ENCODE measurements at places on chromosomes 6 and 20.

DNA sequence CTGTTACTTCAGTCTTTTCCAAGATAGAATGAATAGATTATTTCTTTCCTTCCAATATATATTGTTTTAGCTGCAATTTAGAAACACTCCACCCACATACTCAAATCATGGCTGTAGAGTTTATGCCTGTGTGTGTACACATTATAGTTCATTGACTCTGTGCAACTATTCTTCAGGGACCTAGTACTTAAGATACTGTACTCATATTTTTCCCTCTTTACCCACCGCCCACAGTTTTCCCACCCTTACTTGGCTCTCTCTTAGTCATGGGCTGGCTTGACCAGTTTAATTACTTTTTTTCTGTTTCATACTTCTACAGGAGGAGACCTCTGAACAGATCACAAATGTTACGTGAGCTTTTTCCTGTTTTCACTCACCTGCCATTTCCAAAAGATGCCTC is 30.4 kb downstream of the C6orf89 start:
- no peak for DNase-seq

GRCh38 chr6:46053039-46053933 is 37.6 kb upstream of the CLIC5 start:
- DNase-seq, result peak; percentile 58

- DNase-seq, result no peak
Measured at GRCh38 chr6:117307655-117308054, 42.3 kb downstream of the VGLL2 start.

- no peak for DNase-seq
Measured at GRCh38 chr6:106800379-106800778, 171.0 kb downstream of the QRSL1 start.

- no peak for DNase-seq
Measured at GRCh38 chr6:41064841-41065240, 7.3 kb downstream of the OARD1 start.

GRCh38 chr6:71412559-71413140 is 124.0 kb downstream of the OGFRL1 start:
- DNase-seq, result peak; percentile 82

DNA sequence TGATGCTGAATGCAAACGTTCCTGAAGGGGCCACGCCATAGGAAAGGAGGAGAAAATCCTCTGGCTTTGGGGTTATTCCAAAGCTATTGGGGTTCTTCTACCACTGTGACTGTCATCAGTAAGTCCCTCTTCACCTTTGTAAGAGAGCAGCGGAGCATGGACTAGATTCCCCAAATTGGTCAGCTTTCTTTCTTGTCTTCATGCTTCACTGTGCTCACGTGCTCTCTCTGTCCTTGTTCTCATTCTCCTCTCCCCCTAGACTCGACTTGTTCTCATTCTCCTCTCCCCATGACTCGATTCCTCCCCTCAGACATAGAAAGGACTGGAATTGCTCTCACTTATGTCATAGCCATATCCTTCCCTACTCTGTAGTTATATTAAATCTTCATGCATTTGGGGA is 54.8 kb upstream of the ADGRG6 start:
- DNase-seq, result no peak

GRCh38 chr6:46011188-46012085 is 4.2 kb downstream of the CLIC5 start:
- no peak for DNase-seq

GRCh38 chr6:4606016-4606415 is 170.2 kb upstream of the CDYL start:
- DNase-seq, result no peak

GRCh38 chr6:43738267-43738676 is 31.7 kb upstream of the VEGFA start:
- DNase-seq, result no peak

DNA sequence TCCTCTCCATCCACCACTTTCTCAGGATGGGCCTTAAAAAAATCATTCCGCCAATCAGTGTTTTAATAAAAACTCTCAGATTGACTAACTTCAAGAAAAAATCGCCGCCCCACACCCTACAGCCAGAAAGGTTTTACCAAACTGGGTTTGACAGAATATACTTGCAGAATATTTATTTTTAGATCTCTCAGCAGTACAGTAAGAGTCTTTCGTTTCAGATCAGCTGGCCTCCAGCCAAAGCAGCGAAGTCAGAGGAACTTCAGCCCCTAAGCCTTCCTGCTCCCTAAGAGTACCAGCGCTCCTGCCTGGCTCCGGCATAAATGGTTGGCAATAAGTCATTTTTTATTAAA is 24.7 kb downstream of the TBC1D7 start:
- peak; percentile 39 for DNase-seq

DNA sequence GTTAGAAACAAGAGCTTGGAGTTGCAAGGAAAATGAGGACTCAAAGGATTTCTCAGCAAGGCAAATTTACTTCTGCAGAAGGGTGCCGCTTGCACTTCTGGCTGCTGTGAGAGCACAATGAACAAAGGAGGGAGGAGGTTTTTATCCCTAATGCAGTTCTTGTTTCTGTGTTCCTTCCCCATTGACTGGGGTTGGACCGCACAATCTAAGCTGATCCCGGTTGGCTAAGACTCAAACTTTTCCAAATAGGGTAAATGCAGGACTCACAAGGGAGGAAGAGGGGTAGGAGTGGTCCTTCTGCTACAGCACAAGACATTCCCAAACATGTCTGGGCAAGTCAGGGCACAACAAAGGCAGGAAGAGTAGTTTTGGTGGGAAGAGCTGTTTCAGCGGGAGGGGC is 249.6 kb upstream of the MOCS1 start:
- DNase-seq, result no peak

DNA sequence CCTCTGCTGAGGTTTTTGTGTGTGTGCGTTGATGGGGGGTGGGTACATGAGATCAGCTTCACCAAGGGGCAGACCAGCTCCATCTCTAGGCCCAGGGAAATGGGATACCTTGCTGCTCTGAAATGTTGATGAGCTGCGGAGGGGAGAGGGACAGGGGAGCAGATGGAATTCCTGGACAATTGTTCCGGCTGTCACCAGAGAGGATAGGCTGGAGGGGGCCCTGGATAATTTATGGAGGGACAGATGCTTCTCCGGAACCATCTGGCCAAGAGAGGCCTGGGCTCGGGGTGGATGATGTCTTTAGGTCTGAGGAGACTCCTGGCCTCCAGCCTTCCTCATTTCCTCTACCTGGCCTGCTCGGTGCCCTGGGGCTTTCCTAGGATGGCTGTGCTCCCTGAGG is 1.9 kb upstream of the TJAP1 start:
- no peak for DNase-seq

DNA sequence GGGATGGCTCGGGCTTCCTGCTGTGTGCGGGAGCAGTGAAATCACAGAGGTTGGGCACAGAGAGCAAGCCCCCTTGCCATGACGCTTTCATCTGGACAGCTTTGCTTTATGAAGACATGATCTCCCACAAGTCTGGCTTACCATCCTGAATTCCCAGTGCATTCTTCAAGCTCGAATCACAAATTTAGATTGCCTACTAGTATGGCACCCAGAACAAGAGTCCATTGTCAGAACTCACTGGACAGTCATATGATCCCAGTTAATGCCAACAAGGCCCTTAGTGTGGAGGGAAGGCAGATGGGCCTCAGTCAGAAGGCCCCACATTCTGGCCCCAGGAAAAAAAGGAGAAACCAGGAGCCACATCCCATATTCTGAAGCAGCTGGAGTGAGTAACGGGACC is 147.3 kb upstream of the FOXQ1 start:
- DNase-seq, result no peak

DNA sequence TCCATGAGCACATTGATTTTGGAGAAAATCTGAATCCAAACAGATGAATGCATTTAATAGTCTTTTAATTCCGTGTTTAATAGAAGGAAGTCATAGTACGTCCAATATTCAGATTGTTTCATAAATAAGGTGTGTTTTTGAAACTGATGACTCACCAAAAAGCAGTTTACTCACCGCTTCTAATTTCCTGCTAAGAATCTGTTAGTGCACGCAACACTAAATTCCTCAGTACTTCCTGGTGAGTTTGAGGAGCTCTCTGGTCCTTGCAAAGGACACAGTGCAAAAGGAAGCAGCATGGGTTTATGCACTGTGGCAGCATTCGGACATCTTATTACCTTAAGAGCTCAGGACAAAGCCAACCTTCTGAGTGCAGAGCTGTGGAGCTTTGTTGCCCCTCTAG is 2.3 kb upstream of the ADGRF1 start:
- DNase-seq, result no peak

DNA sequence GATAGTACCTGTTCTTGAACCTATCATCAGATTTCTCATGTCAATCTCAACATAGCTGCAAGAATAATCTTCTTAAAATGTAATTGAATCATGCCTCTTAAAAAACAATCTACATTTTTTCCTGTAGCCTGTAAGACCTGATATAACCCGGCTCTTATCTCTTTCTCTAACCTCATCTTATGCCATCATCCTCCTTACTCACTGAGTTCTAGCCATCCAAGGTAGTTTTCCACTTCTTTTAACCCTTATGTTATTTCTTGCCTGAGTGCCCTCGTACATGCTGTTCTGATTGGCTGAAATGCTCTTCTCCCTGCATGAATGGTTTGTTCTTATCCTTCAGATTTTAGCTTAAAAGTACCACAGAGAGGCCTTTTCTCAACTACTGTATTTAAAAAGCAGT is 16.4 kb downstream of the SLC17A5 start:
- DNase-seq, result no peak

DNA sequence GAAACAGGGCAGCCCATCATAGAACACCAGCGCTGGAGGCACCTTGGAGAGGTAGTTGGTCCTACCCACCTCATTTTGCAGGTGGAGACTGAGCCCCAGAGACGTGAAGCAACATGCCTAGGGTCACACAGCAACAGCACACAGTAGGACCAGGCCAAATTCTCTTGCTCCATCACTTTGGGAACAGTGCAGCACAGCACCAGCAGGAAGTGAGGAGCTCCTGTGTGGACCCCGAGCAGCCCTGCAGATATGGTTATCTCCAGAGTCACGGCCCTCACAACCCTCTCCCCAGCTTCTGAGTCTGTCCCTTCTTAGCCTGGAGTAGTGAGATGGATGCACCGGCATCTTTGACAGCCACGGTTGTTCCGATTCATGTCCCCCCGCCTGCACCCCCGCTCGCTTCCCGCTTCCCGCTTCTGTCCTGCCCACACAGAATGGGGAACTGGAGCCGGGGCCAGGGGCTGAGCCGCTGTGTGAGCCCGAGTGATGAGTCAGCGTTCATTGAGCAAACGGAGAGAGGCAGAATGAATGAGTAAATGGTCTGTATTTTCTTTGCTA is 72.6 kb upstream of the DUSP22 start:
- DNase-seq, result peak; percentile 19

DNA sequence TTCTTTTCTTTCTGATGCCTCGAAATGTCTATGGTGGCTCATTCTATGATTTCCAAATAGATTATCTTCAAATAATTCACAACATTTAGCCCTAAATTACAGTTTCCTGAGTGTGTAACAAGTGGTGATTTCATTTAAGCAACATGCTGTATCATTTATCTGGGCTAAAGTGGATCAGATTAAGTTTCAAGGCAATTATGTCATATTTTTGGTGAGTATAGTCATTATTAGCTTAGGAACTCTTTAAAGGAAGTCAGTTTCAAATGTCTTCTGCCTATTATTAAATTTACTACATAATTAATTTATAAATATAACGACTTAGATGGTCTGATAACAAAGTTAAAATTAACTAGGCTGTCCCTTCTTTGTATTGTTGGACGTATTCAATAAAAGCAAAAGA is 847.9 kb upstream of the FLRT3 start:
- no peak for DNase-seq

DNA sequence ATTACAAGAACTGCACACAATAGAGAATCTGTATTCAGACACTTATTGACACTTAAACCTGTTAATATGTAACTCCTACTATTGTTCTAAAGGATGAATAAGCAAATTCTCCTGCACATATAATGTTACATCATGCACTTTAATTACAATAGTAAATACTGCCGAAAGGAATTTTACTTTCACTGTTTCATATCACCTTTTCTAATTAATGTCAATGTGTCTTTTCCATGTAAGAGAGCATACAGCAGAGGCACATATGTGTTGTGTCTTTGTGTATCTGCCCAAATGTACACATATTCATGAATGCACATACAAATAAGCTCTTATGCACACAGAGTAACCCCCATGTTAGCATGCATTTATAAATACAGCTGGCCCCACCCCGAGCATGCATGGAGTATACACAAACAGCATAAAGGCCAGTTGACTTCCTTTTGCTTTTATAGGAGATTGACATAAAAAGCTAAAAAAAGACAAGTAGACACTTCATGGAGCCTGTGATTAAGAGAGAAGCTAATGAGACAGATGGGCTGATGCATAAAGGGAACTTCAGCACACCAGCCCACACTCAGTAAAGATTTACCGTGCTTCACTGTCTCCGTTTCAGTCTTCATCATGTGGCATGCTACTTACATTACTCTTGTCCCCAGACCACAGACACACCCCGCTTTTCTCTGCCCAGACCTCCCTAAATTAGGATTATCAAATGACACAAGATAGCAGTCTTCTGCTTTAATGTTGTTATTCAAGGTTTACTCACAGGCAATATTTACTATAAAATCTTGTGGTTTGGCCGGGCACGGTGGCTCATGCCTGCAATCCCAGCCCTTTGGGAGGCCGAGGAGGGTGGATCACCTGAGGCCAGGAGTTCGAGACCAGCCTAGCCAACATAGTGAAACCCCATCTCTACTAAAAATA is 184.6 kb downstream of the ATXN1 start:
- peak; percentile 26 for DNase-seq

- DNase-seq, result no peak
Measured at GRCh38 chr20:41232973-41233926, 84.3 kb downstream of the ZHX3 start.

DNA sequence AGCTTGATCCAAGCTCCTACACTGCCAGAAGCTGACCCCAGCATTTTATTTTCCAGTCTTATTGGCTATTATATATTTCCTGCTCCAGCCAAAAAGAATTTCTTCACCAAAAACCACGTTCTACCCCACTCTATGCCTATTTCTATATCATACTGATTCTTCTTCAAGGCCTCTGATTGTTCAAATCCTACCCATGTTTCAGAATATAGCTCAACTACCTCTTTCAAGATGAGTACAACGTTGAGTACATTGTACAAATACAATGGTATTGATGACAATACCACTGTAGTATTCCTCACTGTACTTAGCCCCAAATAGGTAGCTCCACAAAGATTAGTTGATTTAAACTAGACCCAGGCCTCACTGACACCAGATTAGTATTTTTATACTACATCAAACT is 31.0 kb downstream of the ASCC3 start:
- no peak for DNase-seq

DNA sequence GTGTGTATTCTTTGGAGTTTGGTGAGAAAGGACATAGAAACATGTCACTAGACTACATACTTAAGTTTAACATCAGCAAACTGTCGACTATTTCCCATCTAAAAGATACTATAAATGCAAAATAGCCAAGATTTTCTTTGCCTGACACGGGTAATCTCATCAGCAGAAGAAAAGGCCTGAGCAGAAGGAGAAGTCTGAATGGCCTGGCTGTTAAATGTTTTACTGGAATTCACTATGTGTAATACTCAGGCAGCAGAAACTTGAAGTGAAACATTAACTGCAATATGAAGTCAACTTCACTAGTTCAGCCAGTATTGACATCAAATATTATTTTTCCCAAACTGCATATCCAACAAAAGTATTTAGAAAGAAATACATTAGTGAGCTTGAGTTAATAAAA is 6.4 kb upstream of the DSE start:
- DNase-seq, result no peak

- peak; percentile 15 for DNase-seq
Measured at GRCh38 chr20:1830240-1830639, 65.0 kb upstream of the SIRPA start.

Measured in gastrocnemius medialis (tissue), 4 donors.